A172 (cell line): ENCODE measurements at places on chromosomes 6 and 20. TPM values are rescaled to one million over a fixed set of nuclear protein-coding genes. Genes with fewer than 3 reads are reported as not detected.

DNA sequence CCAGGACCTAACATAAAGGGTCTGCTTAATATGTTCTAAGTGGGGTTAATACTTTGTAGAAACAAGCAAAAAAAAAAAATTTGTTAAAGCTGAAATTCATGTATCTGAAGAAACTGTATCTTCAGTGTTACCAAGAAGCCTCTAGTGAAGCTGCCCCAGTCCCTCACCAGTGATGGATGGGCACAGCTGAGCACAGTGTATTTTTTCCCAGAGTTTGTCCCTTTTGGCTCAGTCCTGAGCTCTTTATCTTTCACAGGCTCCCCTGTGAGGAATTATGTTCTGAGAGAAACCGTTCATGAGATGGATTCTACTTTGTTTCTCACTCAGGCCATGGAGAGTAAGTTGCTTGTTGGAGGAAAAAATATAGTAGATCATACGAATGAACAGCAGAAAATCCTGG is 38.4 kb downstream of the KIF3B start:
- no peak for DNase-seq

HLA-DRB1 gene
- 0.07 TPM in 1 of 2 replicates, not detected in the other for total RNA-seq

COL21A1 gene
- not detected in 2 replicates for total RNA-seq

- DNase-seq: peak; percentile 14
Measured at GRCh38 chr6:141264101-141264500, 868.6 kb upstream of the GJE1 start.

GRCh38 chr6:155272353-155273232 is 8.8 kb downstream of the CLDN20 start:
- no peak for DNase-seq

DNA sequence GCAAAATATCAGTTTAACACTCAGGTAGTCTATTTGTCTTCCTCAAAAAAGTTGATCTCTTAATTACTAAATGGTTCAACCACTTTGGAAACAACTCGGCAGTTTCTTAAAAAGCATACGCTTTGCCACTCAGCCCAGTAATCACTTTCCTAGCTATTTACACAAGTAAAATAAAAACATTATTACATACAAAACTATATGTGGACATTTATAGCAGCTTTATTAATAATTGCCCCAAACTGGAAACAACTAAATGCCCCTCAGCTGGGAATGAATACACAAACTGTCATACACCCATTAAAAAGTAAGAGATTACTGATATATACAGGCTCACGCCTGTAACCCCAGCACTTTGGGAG is 7.4 kb downstream of the EEF1A1 start:
- DNase-seq: no peak

GRCh38 chr6:40931931-40932330 is 107.1 kb downstream of the UNC5CL start:
- peak; percentile 60 for DNase-seq

GRCh38 chr6:42627674-42628073 is 63.8 kb downstream of the UBR2 start:
- peak; percentile 1 for DNase-seq

GNRH2 gene
- total RNA-seq: not detected in 2 replicates

PAX1 gene
- not detected in 2 replicates for total RNA-seq

DNA sequence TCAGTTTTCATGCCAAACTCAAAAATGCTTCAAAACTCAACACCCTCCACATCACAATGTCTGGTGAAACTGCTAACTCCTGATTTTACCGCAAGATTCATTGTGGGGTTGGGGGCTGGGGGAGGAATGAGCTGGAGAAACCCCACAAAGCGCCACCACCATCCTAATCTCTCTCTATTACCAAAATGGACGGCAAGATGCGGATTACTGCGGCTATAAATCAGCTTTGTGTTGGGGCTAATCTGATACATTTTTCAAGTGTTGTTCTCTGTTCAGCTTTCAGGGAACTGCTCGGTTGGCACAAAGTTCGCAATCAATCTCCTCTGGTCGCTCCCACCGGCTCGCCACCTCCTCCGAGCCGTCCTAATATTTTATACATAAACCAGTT is 83.7 kb downstream of the TMEM242 start:
- DNase-seq: no peak

GRCh38 chr20:16916165-16916564 is 168.0 kb downstream of the OTOR start:
- no peak for DNase-seq

CDH22 gene
- not detected in 2 replicates for total RNA-seq

RBCK1 gene
- total RNA-seq: 101 and 129 TPM in 2 replicates

DNA sequence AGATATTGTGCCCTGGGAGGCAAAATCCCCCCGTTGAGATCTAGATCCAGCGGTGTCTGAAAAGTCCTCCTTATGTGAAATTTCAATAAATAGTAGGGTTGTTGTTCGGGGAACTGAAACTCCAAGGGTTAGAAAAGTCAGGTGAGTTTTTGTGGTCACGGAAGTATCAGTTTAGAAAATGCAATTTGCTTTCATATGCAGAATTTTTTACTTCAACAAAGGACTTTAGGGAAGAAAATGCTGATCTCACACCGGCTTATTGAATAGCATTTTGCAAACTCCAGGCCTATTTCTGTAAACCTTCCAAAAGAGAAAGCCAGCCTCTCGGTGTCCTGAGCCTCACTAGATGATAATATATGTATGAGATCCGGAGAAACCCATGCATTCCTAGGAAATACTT is 254.7 kb downstream of the TSHZ2 start:
- no peak for DNase-seq

MROH8 gene
- total RNA-seq: 1.3 and 9.3 TPM in 2 replicates

- DNase-seq: no peak
Measured at GRCh38 chr20:34243377-34243776, 2.2 kb downstream of the ASIP start.

GRIK2 gene
- 0.10 and 0.12 TPM in 2 replicates for total RNA-seq

GABRR1 gene
- 0.02 TPM in 1 of 2 replicates, not detected in the other for total RNA-seq

- DNase-seq: no peak
Measured at GRCh38 chr6:42923666-42924065, 5.6 kb upstream of the CNPY3 start.

PRICKLE4 gene
- total RNA-seq: not detected in 2 replicates

DNA sequence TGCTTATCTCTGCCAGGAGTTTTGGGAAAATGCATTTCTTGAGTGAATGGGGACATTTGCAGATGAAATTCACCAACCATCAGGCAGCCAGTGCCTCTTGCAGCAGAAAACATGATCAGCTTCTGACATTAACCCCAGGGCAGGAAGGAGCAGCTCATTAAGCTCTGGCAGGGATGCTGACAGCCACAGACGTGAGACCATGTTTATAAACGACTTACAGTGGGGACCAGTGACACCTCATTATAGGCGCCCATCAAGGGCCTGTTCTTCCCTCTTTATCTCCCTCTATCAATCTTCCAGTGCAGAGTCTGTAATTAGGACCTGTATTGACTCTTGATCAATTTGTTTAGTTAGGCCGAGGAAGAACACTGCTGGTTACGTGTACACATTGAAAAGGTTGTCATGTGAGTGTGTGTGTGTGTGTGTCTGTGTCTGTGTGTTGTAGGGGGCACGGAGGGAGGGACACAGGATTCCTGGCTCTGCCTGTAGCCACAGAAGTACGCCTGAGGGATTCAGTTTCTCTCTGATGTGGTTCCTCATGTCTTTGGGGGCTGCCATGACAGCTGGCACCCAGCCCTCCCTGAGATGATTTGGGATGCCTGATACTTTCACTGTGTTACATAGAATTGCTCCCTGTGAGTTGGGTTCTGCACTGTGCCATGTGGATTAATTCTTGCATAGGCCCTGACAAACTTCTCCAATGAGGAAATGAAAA is 428.4 kb upstream of the CHD6 start:
- DNase-seq: no peak

TCF15 gene
- not detected in 2 replicates for total RNA-seq

AURKA gene
- 131 and 137 TPM in 2 replicates for total RNA-seq

DNA sequence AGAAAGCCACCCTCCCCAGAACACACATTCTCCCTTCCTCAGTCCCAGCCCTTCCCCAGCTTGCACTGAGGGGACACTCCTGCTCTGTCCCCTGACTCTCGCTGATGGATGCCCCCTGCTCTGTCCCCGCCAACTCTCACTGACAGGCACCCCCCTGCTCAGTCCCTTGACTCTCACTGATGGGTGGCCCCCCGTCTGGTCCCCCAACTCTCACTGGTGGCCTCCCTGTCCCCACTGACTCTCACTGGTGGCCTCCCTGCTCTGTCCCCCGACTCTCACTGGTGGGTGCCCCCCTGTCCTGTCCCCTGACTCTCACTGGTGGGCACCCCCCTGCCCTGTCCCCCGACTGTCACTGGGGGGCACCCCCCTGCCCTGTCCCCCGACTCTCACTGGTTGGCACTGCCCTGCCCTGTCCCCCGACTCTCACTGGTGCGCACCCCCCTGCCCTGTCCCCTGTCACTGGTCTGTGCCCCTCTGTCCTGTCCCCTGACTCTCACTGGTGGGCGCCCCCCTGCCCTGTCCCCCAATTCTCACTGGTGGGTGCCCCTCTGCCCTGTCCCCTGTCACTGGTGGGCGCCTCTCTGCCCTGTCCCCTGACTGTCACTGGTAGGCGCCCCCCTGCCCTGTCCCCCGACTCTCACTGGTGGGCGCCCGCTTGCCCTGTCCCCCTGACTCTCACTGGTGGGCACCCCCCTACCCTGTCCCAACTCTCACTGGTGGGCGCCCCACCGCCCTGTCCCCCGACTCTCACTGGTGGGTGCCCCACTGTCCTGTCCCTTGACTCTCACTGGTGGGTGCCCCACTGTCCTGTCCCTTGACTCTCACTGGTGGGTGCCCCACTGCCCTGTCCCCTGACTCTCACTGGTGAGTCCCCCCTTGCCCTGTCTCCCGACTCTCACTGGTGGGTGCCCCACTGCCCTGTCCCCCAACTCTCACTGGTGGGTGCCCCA is 60.9 kb downstream of the GINS1 start:
- no peak for DNase-seq

DNA sequence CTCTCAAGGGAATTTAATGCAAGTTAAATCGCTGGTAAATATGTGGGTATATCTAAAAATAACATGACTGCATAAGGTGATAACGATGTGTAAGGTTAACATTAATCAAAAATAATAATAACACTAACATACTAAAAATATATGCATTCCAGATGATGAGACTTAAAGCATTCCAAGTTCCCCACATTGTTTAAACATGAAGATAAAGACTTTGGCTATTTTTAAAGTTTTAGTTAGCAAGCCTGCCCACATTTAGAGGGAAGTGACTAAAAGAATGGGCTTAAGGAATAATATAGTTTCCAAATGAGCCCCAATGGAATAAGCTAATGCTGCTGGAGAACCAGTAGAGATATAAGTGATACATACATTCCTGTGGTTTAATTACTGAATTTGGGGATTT is 941.3 kb downstream of the TBC1D32 start:
- DNase-seq: peak; percentile 4

PRSS16 gene
- total RNA-seq: 0.12 and 0.62 TPM in 2 replicates

GRCh38 chr6:137248702-137249101 is 29.5 kb upstream of the IFNGR1 start:
- no peak for DNase-seq

GRCh38 chr6:43274916-43275597 is 23.0 kb upstream of the SLC22A7 start:
- no peak for DNase-seq

DNA sequence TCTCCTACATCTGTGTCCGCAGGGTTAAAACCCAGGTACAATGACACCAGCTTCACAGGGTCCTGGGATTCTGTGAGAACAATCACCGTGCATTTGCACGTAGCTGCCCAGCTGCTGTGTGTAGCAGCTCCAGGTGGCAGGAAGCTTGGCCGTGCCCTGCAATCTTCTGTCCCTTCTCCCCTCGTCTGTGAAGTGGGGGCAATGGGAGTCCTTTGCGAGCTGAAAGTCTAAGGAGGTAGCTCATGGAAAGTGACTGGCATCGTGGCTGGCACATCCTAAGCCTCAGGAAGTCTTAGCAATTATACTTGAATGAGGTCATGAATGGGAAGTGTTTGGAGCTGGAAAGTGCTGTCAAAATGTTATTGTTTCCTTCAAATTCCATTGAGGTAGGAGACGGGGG is 137.1 kb downstream of the SMOC2 start:
- DNase-seq: no peak
